ENCODE measurements at places on chromosomes 4 and X. TPM values are rescaled to one million over a fixed set of nuclear protein-coding genes. Genes with fewer than 3 reads are reported as not detected.
A peak's percentile ranks its signal among the peaks of the same experiment; 100 is the strongest.

GRCh38 chr4:40843696-40844095 is 93.9 kb downstream of the NSUN7 start:
- H3K4me3 ChIP-seq: no peak overlapping the region
- no peaks in the 10 kb centered on the region for H3K36me3 ChIP-seq
- H3K27ac ChIP-seq: no peak overlapping the region
- peaks cover 17% of the 10 kb centered on the region for H3K27me3 ChIP-seq

DNA sequence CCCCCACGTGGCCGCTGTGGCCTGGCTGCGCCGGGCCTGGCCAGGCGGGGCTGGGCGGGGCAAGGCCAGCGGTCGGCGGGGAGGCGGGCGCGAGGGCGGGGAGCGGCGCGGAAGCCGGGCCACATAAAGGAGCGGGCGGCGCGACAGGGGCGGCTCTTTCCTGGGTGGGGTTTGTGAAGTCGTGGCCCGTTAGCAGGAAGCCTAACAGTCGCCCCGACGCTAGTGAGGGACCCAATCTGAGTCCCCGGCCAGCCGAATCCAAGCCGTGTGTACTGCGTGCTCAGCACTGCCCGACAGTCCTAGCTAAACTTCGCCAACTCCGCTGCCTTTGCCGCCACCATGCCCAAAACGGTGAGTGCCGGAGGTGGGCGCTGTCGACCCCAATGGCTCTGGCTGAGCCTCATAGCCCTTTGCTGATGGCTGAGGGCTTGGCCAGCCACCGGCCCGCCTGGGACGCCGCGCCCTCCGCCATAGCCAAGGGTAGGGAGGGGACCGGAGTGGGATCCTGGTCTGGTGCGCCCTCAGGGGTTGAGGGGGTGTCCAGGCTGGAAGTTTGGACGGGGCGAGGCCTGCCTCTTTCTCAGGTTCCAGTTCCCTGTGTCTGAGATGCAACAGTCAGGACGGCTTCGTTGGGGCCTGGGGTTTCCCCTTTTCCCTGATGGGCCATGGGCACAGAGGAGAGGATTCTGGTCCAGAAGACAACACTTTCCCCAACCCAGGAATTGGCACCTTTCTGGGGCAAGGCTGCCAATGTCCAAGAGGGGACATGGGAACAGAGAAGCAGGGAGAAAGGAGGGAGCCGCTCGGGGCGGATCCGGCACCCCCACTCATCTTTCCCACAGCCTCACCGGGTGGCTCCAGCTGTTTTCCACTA is at the start of gene MSN:
Gene MSN (plus strand): TSS at position 152 of the 874 bp plus-strand sequence. CDS start 188 bp downstream, at position 340.
- no peaks in the 10 kb centered on the region for H3K27me3 ChIP-seq
- DNase-seq: peak; percentile 83
- H3K4me1 ChIP-seq: peaks cover 28% of the 10 kb centered on the region
- peaks cover 30% of the 10 kb centered on the region for H3K36me3 ChIP-seq

- H3K36me3 ChIP-seq: no peaks in the 10 kb centered on the region
- no peaks in the 10 kb centered on the region for H3K27me3 ChIP-seq
- no peak for DNase-seq
- H3K4me1 ChIP-seq: peaks cover 7% of the 10 kb centered on the region
- peak overlapping the region; percentile 75 for H3K4me3 ChIP-seq
- peak overlapping the region; percentile 47 for H3K27ac ChIP-seq
Observed at GRCh38 chrX:133722756-133723155, 262.6 kb downstream of the GPC3 start.

DNA sequence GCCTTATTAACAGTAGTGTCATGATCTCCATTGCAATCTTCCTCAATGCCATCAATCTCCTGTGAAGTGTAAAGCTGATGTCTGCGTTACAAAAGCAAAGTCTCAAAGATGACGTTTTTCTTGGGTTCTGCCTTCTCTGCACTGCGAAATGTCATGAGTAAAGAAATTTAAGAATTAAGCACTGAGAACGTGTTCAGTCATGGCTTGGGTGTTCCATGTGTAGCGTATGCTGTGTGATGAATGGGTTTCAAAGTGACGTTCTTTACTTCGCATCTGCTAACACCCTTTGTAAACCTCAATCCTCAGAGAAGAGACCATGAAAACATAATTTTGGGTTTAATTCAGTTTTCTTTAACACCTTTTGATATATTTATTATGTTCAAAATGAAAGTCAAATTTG is 999 bp downstream of the NAP1L5 start:
- no peak for DNase-seq
- no peaks in the 10 kb centered on the region for H3K27me3 ChIP-seq
- H3K4me1 ChIP-seq: peaks cover 8% of the 10 kb centered on the region
- H3K36me3 ChIP-seq: peaks cover 9% of the 10 kb centered on the region

- no peak for DNase-seq
- H3K27ac ChIP-seq: no peak overlapping the region
- no peaks in the 10 kb centered on the region for H3K27me3 ChIP-seq
- no peak overlapping the region for H3K4me3 ChIP-seq
- H3K36me3 ChIP-seq: no peaks in the 10 kb centered on the region
Observed at GRCh38 chr4:28462766-28463700, 1602.4 kb downstream of the STIM2 start.

GRCh38 chr4:89682808-89683207 is 154.2 kb downstream of the SNCA start:
- no peaks in the 10 kb centered on the region for H3K36me3 ChIP-seq
- no peak overlapping the region for H3K27ac ChIP-seq
- no peak overlapping the region for H3K4me3 ChIP-seq
- H3K4me1 ChIP-seq: peaks cover 15% of the 10 kb centered on the region
- no peak for DNase-seq
- H3K27me3 ChIP-seq: peaks cover 17% of the 10 kb centered on the region

DNA sequence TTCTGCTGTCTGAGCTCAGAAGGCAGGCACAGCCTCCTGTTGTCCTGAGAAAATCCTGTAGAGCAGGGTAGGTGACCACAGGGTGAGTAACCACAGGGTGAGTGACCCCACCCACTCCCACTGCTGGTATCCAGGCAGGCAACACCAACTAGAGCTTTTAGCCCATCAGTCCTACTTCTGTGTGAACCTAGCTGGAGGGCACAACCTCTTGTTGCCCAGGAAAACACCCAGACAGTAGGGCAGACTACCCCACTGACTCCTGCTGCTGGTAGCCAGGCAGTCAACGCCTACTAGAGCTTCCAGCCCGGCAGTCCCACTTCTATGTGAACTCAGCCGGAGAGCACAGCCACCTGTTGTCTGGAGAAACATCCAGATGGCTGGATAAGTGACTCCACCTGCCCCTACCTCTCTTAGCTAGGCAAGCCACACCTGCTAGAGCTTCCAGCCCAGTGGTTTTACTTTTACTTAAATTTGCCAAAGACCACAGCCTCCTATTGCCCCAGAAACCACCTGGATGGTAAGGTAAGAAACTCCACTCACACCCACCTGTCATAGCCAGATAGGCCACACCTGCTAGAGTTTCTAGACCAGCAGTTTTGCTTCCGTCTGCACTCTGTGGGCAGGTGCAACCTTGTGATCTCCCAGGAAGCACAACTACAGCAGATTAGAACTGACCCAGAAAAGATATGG is 371.6 kb downstream of the INPP4B start:
- H3K27me3 ChIP-seq: no peaks in the 10 kb centered on the region
- H3K4me1 ChIP-seq: no peaks in the 10 kb centered on the region
- no peak overlapping the region for H3K4me3 ChIP-seq
- no peak overlapping the region for H3K27ac ChIP-seq
- peaks cover 2% of the 10 kb centered on the region for H3K36me3 ChIP-seq
- DNase-seq: no peak

DNA sequence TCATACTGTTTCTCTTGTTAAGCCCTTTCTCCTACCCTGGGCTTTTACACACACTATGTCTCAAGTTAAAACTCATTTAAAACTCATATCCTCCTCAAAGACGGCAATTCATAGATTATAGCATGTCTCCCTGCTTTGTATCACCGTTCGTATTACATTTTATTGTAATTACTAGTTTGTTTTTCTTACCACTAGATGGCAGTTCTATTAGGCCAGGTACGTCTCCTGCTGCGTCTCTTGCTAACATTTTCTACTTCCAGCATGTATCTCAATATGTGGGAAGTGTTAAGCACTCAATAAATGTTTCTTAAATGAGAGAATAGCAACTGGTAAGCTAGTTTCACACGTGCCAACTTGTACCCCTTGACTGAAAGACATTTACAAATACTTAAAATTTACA is 450.3 kb upstream of the PCDH7 start:
- H3K4me1 ChIP-seq: no peaks in the 10 kb centered on the region
- no peaks in the 10 kb centered on the region for H3K27me3 ChIP-seq
- no peak overlapping the region for H3K4me3 ChIP-seq
- H3K36me3 ChIP-seq: no peaks in the 10 kb centered on the region
- no peak overlapping the region for H3K27ac ChIP-seq

- DNase-seq: no peak
- peaks cover 1% of the 10 kb centered on the region for H3K4me1 ChIP-seq
- H3K36me3 ChIP-seq: no peaks in the 10 kb centered on the region
- H3K27ac ChIP-seq: peak overlapping the region; percentile 30
- H3K27me3 ChIP-seq: peaks cover 2% of the 10 kb centered on the region
- H3K4me3 ChIP-seq: peak overlapping the region; percentile 58
Observed at GRCh38 chr4:140720387-140721304, 35.5 kb downstream of the TBC1D9 start.

GRCh38 chr4:2461246-2461960 is 7.5 kb upstream of the RNF4 start:
- peaks cover 30% of the 10 kb centered on the region for H3K27me3 ChIP-seq
- H3K4me1 ChIP-seq: peaks cover 2% of the 10 kb centered on the region
- H3K4me3 ChIP-seq: peak overlapping the region; percentile 69

- no peaks in the 10 kb centered on the region for H3K36me3 ChIP-seq
- H3K27me3 ChIP-seq: peaks cover 26% of the 10 kb centered on the region
- peak overlapping the region; percentile 11 for H3K4me3 ChIP-seq
- no peak for DNase-seq
- H3K4me1 ChIP-seq: no peaks in the 10 kb centered on the region
Observed at GRCh38 chr4:55157559-55158277, 32.3 kb upstream of the KDR start.

- DNase-seq: no peak
- peaks cover 26% of the 10 kb centered on the region for H3K27me3 ChIP-seq
- H3K4me3 ChIP-seq: no peak overlapping the region
Observed at GRCh38 chr4:76714226-76714625, 183.7 kb downstream of the SOWAHB start.

GRCh38 chr4:139656614-139657486 is 8.8 kb upstream of the MGST2 start:
- no peaks in the 10 kb centered on the region for H3K36me3 ChIP-seq
- peaks cover 19% of the 10 kb centered on the region for H3K4me1 ChIP-seq
- H3K27me3 ChIP-seq: peaks cover 9% of the 10 kb centered on the region
- peak overlapping the region; percentile 71 for H3K27ac ChIP-seq
- no peak for DNase-seq
- H3K4me3 ChIP-seq: peak overlapping the region; percentile 65

DNA sequence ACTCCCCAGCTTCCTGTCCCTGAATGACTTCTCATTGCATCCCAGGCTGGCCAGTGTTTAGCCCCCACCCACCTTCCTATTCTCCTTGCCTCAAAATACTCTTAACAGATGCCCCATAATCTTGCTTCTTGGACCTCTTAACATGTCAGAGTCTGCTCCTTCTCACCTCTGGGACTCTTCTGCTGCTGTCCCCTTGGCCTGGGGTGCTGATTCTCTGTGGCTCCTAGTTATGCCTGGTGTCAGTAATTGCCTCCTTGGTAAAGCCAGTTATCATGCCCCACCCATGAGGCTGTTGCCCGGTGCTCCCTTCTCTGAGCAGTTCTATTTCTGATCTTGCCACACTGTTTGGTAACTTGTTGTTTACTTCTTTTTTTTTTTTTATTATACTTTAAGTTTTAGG is 256.8 kb downstream of the STIM2 start:
- H3K4me3 ChIP-seq: no peak overlapping the region
- no peak overlapping the region for H3K27ac ChIP-seq
- no peaks in the 10 kb centered on the region for H3K36me3 ChIP-seq
- DNase-seq: no peak
- H3K4me1 ChIP-seq: no peaks in the 10 kb centered on the region
- H3K27me3 ChIP-seq: no peaks in the 10 kb centered on the region

GRCh38 chr4:101824500-101824899 is 34.0 kb downstream of the BANK1 start:
- no peaks in the 10 kb centered on the region for H3K4me1 ChIP-seq
- no peak overlapping the region for H3K4me3 ChIP-seq
- H3K36me3 ChIP-seq: no peaks in the 10 kb centered on the region
- no peak for DNase-seq

GRCh38 chr4:157172011-157172410 is 48.5 kb upstream of the GRIA2 start:
- no peaks in the 10 kb centered on the region for H3K27me3 ChIP-seq
- no peak for DNase-seq
- H3K4me1 ChIP-seq: no peaks in the 10 kb centered on the region
- no peak overlapping the region for H3K4me3 ChIP-seq

DNA sequence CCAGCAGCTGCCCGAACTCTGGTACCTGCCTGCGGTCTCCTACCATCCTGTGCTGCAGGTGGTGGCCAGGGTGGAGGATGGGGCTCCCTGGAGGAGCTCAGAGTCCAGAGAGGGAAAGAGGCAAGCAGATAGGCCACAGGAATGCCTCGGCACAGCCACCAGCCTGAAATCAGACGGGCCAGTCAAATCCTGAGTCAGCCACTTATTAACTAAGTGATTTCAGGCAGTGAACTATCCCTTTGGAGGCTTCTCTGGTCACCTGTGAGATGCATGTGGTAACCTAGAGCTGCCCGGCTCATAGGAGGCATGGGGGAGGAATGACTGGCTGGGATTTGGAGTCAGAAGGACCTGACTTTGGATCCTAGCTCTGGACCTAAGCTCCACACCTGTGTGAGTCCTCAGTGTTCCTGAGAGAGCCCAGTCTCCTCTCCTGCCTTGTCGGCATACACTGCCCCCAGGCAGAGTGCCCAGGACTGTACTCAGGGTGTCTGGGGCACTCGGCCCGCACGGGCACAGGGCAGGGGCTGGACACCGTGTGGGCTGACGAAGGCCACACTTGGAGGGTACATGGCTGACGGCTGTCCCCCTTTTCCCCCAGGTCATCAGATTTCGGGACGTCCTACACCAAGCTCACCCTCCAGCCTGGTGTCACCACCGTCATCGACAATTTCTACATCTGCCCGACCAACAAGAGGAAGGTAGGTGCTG is 96.4 kb upstream of the PSAPL1 start:
- no peaks in the 10 kb centered on the region for H3K36me3 ChIP-seq
- no peak overlapping the region for H3K27ac ChIP-seq
- no peak for DNase-seq
- no peak overlapping the region for H3K4me3 ChIP-seq
- peaks cover under 1% of the 10 kb centered on the region for H3K27me3 ChIP-seq
- no peaks in the 10 kb centered on the region for H3K4me1 ChIP-seq

GRCh38 chr4:87118826-87119225 is 101.6 kb downstream of the KLHL8 start:
- H3K36me3 ChIP-seq: peaks cover 32% of the 10 kb centered on the region
- no peak overlapping the region for H3K27ac ChIP-seq
- no peaks in the 10 kb centered on the region for H3K27me3 ChIP-seq
- DNase-seq: no peak
- peaks cover 9% of the 10 kb centered on the region for H3K4me1 ChIP-seq

The CCDC149 gene
- not detected for total RNA-seq

The BCLAF3 gene
- total RNA-seq: 8.0 TPM

The PNMA6F gene
- not detected for total RNA-seq

The ODAM gene
- total RNA-seq: not detected

The GAGE12H gene
- not detected for total RNA-seq

The TMPRSS11D gene
- total RNA-seq: not detected

The ITIH6 gene
- not detected for total RNA-seq

The CRLF2 gene
- total RNA-seq: 1.5 TPM

The FOXP3 gene
- total RNA-seq: 23.6 TPM

The RTL9 gene
- total RNA-seq: not detected

The GLOD5 gene
- total RNA-seq: not detected

The TRPC3 gene
- total RNA-seq: 0.55 TPM

The IQCM gene
- total RNA-seq: not detected

The ZDHHC15 gene
- total RNA-seq: 0.06 TPM

The PPP2R2C gene
- not detected for total RNA-seq

The TCEAL2 gene
- total RNA-seq: not detected

The CLDN22 gene
- total RNA-seq: not detected
